Stimulated activated CD4-positive, alpha-beta T cell treated with anti-CD3 and anti-CD28 coated beads, Interleukin-1b, Interleukin-23, amount 100 ng/mL, for 1 hour (primary cell): ENCODE measurements at places on chromosomes 3 and 15.

GRCh38 chr3:178706411-178706810 is 170.2 kb downstream of the KCNMB2 start:
- no peak for DNase-seq

GRCh38 chr3:22887664-22888291 is 315.3 kb upstream of the UBE2E2 start:
- no peak for DNase-seq

DNA sequence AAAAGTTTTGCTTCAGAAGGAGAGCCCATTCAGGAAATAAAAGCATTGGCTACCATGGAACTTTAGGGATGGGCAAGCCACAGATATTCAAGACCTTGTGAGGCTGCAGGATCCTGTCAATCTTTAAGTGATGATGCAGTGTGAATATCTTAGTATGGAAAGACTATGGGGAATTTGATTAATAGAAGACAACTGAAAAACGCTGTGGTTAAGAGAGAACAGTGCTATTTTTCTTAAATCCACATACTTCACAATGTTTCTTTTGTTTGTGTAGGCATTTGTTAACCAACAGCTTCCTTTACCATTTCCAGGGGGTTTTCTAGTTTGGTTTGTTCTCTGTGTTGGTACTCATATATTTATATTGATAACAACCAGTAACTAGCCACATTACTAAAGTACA is 90.3 kb downstream of the TMEM212 start:
- no peak for DNase-seq

DNA sequence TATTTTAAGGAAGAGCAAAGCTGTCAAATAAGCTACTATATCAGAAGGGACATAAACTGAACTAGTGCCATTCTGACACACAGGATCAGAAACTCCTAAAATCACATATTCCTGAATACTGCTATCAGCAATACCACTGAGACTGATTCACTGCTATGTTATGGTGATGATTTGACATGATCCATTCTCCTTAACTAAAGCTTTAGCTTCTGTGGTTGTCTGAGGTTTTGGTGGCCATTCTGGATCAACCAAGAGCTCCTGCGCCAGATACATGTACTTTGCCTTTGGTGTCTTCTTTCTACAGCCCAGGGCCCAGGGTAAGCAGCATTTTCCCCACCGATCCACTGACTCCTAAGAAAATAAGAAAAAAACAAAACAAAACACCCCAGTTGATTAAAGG is 6.7 kb upstream of the GP5 start:
- no peak for DNase-seq

- DNase-seq, result no peak
Observed at GRCh38 chr3:119663885-119664284, 3.5 kb upstream of the POPDC2 start.

GRCh38 chr15:78035321-78035751 is 42.2 kb downstream of the TBC1D2B start:
- DNase-seq, result no peak

DNA sequence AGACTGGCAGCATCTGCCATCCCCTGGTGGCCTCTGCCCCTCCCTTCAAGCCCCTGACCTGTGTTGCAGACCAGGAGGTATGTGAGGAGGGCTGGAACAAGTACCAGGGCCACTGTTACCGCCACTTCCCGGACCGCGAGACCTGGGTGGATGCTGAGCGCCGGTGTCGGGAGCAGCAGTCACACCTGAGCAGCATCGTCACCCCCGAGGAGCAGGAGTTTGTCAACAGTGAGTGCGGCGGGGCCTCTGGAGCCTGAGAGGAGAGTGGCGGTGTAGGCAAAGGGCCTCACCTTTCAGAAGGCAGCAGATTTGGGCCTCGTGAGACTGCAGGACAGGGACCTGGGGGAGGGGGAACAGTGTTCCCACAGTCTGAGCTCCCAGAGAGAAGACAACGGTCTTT is 24.0 kb downstream of the HAPLN3 start:
- no peak for DNase-seq
